ENCODE measurements at places on chromosomes 5 and 9.
A peak's percentile ranks its signal among the peaks of the same experiment; 100 is the strongest.

GRCh38 chr5:139422307-139422893, 16.9 kb downstream of the DNAJC18 start:
- DNase-seq = peak; percentile 79

DNA sequence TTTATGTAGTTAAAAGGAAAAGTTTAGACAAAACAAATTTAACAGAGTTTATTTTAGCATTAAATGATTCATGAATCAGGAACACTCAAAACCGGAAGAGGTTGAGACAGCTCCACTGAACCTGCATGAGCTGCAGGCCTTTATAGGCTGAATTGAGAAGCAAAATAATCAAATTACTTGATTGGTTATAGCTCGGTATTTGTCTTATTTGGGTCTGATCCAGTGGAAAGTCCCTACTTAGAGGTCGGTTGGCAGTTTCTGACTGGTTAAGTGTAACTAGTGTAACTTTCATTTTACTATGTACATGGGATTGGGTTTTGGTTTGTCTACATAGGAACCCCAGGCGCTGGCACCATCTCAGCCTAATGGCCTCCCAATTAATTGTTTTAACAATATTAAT, 74.1 kb upstream of the PIK3R1 start:
- no peak for DNase-seq

- DNase-seq = peak; percentile 63
Observed at GRCh38 chr9:97895695-97896332, 26.5 kb downstream of the TRMO start.

DNA sequence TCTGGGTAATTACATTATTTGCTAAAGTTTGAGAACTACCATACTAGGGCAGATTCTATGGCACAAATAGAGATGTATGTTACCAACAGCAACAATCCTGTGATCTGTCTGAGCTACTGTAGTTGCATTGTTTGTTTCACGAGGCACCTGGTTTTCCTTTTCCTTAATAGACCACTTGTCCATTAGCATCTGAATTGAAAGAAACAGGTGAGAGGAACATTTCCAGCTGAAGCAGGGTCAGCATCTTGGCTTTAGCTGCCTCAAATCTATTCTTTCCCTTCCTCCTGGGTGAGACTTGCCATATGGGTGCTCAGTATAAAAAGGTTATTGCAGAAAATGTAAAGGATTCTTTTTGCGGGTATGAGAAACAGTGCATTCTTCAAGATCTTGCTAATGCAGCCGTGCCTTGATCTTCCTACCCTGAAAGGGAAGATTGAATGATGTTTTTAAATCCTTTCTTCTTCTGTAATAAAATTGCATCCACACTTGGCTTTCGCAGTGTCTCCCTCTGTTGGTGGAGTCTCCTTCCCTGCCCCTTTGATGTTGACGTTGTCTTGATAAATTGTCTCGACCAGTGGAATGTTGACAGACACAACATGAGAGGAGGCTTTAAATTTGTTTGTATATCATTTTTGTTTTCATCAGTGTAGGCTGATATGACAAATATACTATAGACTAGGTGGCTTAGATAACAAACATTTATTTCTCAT, 118.0 kb upstream of the BRINP1 start:
- DNase-seq = no peak

- DNase-seq = peak; percentile 94
Observed at GRCh38 chr9:98974994-98975712, 31.4 kb downstream of the COL15A1 start.

DNA sequence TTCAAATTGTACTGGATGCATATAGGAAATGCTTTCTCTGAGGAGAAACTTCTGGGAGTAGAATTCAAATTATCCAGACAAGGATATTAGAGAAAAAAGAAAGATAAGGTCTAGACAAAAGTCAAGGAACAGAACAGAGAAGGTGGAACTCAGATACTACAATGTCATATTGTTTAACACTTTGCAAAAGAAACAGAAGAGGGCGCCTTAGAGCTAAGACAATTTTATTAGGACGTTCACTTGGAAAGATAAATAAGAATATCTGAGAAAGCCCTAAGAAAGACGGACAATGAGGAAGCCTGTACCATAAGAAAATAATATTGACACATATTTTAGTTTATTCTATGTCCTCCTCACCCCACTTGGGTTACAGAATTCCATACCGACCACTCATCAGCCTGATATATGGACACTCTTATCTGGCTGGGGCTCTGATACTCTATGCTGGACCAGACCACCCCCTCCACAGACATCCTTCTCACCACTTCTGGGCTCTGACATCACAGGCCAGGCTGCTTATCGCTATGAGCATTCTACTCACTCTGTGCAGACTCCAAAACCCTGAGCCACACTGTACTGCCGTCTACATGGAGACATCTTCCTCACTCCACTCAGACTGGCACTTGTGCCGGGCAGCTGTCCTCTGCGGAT, 9.1 kb upstream of the AK3 start:
- peak; percentile 33 for DNase-seq

DNA sequence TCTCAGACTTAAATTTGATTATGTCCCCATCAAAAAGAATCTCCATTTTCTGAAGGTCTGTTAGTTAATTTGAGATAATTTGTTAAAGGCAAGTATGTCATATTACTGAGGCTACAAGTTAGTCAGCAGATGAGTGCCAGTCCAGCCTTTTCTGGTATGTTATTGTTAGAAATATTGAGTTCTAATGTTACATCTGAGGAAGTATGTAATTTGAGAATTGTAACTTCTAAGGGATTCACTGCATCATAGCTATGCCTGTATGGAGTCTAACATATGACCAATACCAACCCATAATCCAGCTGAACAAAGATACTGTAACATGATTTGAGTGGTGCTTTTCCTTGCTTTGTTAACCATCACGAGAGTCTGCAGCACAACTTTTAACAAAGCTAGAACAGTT, 13.9 kb downstream of the SLC23A1 start:
- DNase-seq = no peak

GRCh38 chr9:33852216-33852826, 35.4 kb downstream of the UBE2R2 start:
- peak; percentile 28 for DNase-seq
